ENCODE measurements at places on chromosomes 3 and 15. TPM values are rescaled to one million over a fixed set of nuclear protein-coding genes. Genes with fewer than 3 reads are reported as not detected.

The BTLA gene
- total RNA-seq, result 0.36 TPM

The ZPLD1 gene
- under 0.01 TPM for total RNA-seq

DNA sequence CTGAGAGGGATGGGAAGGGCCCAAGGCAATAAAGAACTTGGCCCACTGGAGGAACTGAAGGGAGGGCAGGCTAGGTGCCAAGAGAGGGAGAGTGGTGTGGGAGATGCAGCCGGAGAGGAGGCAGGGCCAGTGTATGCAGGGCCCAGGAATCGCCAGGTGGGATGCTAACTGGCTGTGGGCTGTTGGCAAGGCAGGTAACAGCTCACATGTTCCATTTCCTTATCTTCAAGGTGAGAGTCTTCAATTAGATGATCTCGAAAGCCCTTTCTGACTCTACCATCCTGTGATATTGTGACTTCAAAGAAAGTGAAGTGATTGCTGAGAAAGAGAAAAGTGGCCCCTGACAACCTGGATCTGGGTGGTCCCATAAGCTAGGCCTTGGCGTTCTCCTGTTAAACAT lies 49.0 kb downstream of the CASR start:
- H3K36me3 ChIP-seq, result no peaks in the 10 kb centered on the region
- DNase-seq, result no peak

- H3K27me3 ChIP-seq, result peaks cover 69% of the 10 kb centered on the region
- no peak for DNase-seq
These were observed 1.6 kb upstream of the PROK2 start for GRCh38 chr3:71786551-71786950.

DNA sequence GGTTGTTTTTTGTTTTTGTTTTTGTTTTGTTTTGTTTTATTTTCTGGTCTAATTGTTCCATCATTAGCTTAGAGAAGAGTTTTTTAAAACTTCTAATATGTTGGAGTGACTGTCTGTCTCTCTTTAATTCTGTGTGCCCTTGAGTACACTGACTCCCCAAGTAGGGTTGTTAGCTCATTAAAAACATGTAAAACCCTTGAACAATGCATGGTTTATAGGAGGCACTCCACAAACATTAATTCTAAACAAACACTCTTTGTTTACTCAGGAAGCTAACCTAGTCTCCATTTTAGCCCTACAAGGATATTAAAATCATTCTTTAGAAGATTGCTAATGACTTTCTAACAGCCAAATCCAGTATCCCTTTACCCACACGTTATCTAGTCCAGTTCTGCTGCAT lies 100.5 kb downstream of the CGGBP1 start:
- H3K27ac ChIP-seq, result no peak overlapping the region
- H3K4me3 ChIP-seq, result no peak overlapping the region

DNA sequence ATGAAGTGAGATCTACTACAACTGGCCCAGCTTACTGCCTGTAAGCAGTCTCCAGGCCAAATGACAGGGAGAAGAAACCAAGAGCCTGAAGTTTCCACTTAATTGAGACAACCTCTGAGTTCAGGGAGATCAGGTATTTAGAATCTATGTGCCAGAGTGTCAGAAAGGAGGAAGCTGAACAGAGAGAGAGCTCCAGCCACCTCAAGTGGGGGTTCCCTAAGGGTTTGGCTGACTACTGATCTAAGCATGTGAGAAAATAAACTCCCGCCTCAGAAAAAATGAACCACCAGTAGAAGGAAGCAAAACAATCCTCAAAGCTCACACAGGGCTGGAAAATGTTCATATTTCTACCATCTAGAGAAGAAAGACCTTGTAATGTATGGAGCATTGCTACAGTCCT lies 25.0 kb downstream of the ADAM10 start:
- H3K27ac ChIP-seq, result peak overlapping the region; percentile 15
- H3K27me3 ChIP-seq, result no peaks in the 10 kb centered on the region
- no peak for DNase-seq
- H3K4me1 ChIP-seq, result peaks cover 8% of the 10 kb centered on the region

- H3K36me3 ChIP-seq, result no peaks in the 10 kb centered on the region
- H3K27ac ChIP-seq, result peak overlapping the region; percentile 28
- H3K4me3 ChIP-seq, result no peak overlapping the region
- peaks cover 6% of the 10 kb centered on the region for H3K4me1 ChIP-seq
These were observed 94.5 kb downstream of the CHCHD6 start for GRCh38 chr3:126798521-126798920.

- no peak overlapping the region for H3K4me3 ChIP-seq
- no peak for DNase-seq
- no peaks in the 10 kb centered on the region for H3K36me3 ChIP-seq
- H3K27me3 ChIP-seq, result peaks cover 2% of the 10 kb centered on the region
These were observed 125.5 kb downstream of the GADL1 start for GRCh38 chr3:30768703-30769550.

DNA sequence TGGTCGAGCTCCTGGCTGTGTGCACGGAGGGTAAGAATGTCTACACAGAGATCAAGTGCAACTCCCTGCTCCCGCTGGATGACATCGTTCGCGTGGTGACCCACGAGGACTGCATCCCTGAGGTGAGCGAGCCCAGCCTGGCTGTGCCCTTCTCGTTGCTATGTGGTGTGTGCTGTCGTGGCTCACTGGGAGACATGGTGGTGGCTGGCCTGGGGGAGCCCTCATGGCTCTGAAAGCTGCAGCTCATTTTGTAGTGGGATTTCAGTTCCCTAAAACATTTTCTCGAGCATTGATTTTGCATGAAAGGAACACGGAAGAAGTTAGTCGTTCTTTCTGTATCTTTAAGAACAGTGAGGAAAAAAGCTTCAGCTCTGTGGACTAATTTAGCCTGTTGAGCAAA lies 200.5 kb downstream of the ITPR1 start:
- no peaks in the 10 kb centered on the region for H3K4me1 ChIP-seq
- no peak overlapping the region for H3K4me3 ChIP-seq
- H3K27ac ChIP-seq, result no peak overlapping the region
- H3K36me3 ChIP-seq, result no peaks in the 10 kb centered on the region
- no peaks in the 10 kb centered on the region for H3K27me3 ChIP-seq

DNA sequence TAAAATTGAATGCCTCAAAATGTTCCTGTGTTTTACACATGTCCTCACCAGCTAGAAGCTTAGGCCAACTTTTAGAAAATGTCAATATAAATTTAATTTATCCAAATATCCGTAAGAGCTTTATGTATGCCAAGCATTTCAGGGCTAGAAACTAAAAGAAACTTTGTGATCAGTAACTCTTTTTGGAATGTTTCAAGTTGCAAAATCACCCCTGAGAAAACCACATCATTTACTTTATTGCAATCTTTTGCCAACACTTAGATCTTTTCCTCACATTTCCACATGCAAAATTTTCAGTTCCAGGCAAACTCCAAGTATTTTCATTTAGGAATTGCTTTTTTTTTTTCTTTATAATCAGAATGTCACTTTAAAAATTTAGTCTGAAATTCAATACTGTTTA lies 20.1 kb upstream of the IGF1R start:
- no peaks in the 10 kb centered on the region for H3K36me3 ChIP-seq
- peaks cover 8% of the 10 kb centered on the region for H3K27me3 ChIP-seq
- no peak overlapping the region for H3K27ac ChIP-seq
- H3K4me3 ChIP-seq, result no peak overlapping the region
- no peak for DNase-seq

DNA sequence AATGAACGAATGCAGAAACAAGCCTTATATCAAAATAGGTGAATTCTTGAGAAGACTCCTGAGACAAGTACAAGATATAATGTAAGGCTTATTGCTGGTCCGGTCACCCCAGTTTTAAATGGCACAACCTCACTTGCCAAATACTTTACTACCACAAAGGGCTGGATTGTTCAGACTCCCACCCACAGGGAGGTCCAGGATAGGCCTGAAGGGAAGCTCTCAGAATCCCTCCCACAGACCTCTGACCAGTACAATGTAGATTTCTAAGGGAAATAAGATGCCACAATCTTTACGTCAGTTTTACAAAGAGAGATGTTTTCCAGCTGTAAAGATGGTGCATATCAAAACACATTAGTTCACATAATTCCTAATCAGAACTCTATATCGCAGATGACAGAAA lies 577.7 kb upstream of the ADAMTS9 start:
- H3K36me3 ChIP-seq, result no peaks in the 10 kb centered on the region
- no peak overlapping the region for H3K27ac ChIP-seq
- H3K4me1 ChIP-seq, result no peaks in the 10 kb centered on the region
- H3K27me3 ChIP-seq, result no peaks in the 10 kb centered on the region
- DNase-seq, result no peak
- H3K4me3 ChIP-seq, result no peak overlapping the region

DNA sequence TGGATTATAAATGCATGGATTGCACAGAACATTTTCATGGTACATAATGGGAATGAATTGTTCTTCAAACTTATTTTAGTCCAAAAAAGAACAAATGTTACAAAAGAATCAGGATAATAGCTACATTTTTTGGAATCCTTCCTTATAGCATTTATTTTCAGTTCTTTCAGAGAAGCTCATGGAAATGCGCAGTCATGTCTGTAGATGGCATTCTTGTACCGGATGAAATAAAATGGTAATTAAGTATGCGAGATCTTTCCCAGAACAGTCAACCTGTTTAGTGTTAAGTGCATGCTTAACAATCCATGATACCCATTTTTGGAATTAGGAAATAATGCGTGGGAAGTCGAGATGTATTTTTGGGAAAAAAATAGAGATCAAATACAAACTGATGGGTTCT lies 38.2 kb upstream of the GOLGA8B start:
- H3K27me3 ChIP-seq, result peaks cover 22% of the 10 kb centered on the region
- no peak overlapping the region for H3K27ac ChIP-seq
- no peak for DNase-seq
- no peaks in the 10 kb centered on the region for H3K4me1 ChIP-seq
- no peaks in the 10 kb centered on the region for H3K36me3 ChIP-seq

DNA sequence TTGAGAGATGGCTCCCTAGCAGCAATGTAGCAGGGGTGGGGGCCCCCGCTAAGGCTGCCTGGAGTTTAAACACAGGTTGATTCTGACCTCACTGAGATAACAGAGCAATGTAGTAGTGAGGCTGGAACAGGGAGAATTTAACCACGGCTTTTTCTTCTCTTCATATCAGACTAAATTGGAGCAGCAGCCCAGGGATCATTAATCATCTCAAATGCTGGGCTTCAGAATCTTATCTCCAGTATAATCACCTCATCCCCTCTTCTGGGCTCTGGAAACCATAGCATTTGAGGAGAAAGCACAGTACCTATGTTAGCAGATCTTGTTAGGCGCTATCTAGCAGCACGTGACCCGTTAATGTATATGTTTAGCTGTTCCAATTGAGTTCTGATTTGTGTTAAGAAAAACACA lies 25.4 kb upstream of the DET1 start:
- no peaks in the 10 kb centered on the region for H3K27me3 ChIP-seq
- no peak overlapping the region for H3K27ac ChIP-seq
- H3K36me3 ChIP-seq, result no peaks in the 10 kb centered on the region
- DNase-seq, result no peak

- no peak for DNase-seq
- H3K36me3 ChIP-seq, result peaks cover 44% of the 10 kb centered on the region
These were observed 4.6 kb downstream of the ITGA11 start for GRCh38 chr15:68427366-68427765.

DNA sequence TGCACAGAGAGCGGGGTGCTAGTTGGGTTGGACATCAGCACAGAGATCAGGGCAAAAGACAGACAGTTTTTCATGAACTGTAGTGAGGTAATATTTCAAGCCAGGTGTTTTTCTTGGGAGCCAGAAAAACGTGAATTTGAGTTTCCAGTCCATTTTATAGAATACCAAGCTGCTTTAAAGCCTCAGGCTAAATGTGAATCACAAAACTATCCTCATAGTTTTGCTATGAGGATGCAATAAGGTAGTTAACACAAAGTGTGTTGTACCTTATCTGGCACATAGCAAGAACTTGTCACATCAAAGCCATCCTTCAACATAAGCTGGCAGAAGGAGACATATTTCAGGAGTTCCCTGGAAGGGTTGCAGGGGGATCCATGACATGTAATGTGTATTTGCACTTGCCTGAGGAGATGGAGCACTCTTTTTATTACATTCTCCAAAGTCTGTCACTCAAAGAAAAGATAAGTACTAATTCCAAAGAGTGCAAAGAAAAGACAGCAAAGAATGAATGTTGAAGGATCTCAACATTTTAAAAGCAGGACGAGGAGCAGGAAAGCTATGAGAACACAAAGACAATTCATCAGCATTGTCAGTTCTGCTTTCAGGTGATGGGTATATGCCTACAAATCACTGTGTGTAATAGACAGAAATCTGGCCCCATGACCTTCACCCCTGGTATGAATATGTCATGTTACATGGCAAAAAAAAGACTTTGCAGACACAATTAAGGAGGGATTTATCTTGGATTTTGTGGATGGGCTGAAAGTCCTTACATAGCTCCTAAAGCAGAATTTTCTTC lies 1046.4 kb downstream of the NTRK3 start:
- no peak for DNase-seq
- H3K4me1 ChIP-seq, result peaks cover 5% of the 10 kb centered on the region
- no peak overlapping the region for H3K27ac ChIP-seq
- no peaks in the 10 kb centered on the region for H3K36me3 ChIP-seq
- H3K27me3 ChIP-seq, result no peaks in the 10 kb centered on the region

DNA sequence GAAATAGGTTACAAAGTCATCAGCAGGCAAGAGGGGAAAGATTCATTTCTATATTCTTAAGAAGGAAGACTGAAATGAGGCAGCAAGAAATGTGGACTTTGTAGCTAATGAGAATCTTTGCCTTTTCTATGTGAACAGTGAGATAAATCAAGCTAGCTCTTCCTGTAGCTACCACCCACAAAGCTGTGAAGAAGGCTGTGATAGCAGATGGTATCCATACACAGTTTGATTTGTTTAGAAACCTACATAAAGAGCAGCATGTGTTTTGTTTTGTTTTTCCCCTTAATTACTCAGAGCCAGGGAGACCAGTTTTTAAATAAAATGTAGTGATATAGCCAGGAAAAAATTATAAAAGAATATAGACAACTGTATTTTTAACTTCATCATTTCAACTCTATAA lies 45.5 kb downstream of the TEX9 start:
- H3K36me3 ChIP-seq, result no peaks in the 10 kb centered on the region
- H3K4me1 ChIP-seq, result no peaks in the 10 kb centered on the region
- H3K27ac ChIP-seq, result no peak overlapping the region

DNA sequence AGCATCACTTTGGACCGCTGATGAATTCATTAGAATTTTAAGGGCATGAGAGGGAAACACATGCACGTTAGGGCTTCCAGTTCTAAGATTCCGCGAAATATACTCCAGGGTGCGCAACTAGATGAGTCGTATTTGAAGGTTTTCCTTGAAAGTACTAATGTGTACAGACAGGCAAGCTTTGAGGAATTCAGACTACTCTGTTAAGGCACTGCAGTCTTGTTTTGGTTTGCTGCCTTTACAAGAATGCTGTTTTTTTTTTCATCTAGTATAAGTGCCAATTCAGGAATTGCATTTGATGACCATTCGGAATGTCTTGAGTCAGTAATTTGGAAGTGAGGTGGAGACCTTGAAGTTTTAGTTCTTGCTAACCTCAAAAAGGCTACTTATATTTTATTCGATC lies 19.1 kb downstream of the TRNT1 start:
- no peak overlapping the region for H3K27ac ChIP-seq
- H3K36me3 ChIP-seq, result peaks cover 79% of the 10 kb centered on the region
- H3K4me1 ChIP-seq, result no peaks in the 10 kb centered on the region
- H3K27me3 ChIP-seq, result no peaks in the 10 kb centered on the region
- peak; percentile 58 for DNase-seq

GRCh38 chr3:23923786-23924185 lies 6.9 kb downstream of the RPL15 start:
- peaks cover 15% of the 10 kb centered on the region for H3K36me3 ChIP-seq
- peaks cover 11% of the 10 kb centered on the region for H3K4me1 ChIP-seq
- H3K27ac ChIP-seq, result no peak overlapping the region
- DNase-seq, result no peak
